ENCODE measurements at places on chromosomes 7 and 10.

GRCh38 chr10:46277840-46278239 lies 9.0 kb upstream of the ANTXRL start:
- DNase-seq: no peak

- DNase-seq: no peak
These were observed 2.7 kb downstream of the FOXP2 start for GRCh38 chr7:114417290-114417689.

- no peak for DNase-seq
These were observed 14.5 kb upstream of the GGCT start for GRCh38 chr7:30519122-30519521.

GRCh38 chr7:134465491-134465890 lies 6.6 kb upstream of the AKR1B1 start:
- no peak for DNase-seq

GRCh38 chr10:115773832-115774231 lies 499.2 kb downstream of the GFRA1 start:
- no peak for DNase-seq

GRCh38 chr10:34181553-34182300 lies 633.4 kb downstream of the PARD3 start:
- peak; percentile 76 for DNase-seq

DNA sequence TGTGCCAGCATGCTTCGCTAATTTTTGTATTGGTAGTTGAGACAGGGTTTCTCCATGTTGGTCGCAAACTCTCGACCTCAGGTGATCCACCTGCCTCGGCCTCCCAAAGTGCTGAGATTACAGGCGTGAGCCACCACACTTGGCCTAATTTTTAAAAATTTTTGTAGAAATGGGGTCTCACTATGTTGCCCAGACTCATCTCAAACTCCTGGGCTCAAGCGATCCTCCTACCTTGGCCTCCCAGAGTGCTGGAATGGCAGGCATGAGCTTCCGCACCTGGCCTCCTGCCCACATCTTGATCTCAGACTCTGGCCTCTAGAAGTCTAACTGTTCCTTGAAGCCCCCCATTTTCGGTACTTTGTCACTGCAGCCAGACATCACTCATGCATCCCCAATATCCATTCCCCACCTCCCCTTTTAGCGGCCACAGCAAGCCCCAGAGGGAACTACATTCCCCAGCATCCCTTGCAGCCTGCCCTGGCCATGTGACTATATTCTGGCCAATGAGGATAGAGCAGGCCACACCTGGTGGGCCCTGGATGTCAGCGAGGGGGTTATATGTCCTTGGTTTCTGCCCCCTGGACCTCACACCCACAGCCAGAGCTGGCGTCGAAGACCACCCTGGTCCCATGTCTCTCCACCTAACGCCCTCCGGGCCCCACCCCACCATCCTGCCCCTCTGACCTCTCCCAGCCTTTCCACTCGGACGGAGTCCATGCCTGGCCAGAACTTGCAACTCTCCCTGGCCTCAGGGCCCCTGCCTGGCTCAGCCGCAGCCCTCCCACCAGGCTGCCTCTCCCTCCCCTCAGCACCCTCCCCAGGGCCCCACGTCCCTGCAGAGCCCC lies 33.8 kb downstream of the MICALL2 start:
- no peak for DNase-seq

DNA sequence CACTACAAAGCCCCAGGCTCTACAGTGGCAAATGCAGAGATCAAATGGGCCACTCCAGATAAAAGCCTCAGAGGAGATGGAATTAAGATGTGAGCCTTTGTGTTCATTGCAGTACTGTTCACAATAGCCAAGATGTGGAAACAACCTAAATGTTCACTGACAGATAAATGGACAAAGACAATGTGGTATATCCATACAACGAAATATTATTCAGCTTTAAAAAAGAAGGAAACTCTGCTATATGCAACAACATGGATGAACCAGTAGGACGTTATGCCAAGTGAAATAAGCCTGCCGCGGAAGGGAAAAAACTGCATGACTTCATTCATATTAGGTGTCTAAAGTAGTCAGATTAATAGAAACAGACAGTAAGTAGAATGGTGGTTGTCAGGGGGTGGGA lies 170.5 kb upstream of the TBX20 start:
- no peak for DNase-seq

DNA sequence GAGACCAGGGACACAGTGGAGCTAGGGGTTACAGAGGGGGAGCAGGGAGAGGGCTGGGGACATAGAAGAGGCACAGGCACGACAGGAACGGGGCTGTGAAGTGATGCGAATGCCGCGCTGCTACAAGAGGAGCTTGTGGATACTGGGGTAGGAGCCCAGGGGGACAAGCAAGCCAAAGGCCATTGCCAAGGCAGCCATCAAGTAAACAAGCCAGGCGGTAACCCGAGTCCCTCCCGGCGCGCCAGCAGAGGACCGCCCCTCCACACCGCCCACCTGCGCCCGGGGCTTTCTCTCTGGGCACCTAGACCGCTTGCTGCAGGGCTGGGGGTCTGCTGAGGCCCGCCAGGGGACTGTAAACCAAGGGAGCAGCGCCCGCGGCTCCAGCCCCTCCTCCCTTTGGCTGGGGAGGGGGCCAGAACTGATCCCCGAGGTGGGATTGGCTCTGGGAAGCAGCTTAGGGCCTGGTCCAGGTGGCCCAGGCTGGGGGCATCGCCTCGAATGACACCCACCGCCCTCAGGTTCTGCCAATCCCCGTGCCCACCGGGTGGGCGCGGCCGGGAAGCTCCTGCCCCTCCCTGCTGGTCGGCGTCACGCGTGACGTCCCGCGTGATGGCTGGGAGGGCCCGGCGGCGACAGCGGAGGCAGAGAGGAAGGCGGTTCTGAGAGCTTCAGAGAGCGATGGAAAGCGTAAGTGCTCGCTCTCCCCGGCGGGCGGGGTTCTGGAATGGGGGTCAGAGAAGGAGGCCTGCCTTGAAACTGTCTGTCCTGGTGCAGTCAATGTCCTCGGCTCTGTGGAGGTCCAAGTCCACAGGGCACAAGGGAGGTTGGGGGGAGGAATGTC lies 982 bp downstream of the SFXN3 start:
- DNase-seq: peak; percentile 71

- no peak for DNase-seq
These were observed 4.4 kb upstream of the HOXA11 start for GRCh38 chr7:27189295-27189996.

- DNase-seq: no peak
These were observed 14.7 kb downstream of the GRID2IP start for GRCh38 chr7:6536262-6537260.

DNA sequence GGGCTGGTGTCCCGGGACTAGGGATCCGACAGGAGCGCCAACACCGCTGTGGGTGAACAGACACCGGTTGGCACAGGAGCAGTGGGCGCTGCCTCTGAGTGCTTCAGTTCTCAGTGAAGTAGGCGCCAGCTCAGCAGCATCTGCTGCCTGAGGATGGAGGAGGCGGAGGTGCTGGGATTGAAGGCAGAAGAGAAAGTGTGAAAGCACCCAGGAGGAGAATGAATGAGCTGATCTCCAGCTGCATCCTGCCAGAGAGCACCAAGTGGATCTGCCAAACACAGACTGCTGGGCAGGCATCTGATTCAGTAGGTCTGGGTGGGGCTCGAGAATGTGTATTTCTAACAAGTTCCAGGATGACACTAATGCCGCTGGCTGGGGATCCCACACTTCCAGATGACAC lies 74.5 kb downstream of the LANCL2 start:
- DNase-seq: peak; percentile 60

GRCh38 chr10:85513436-85513835 lies 853.2 kb downstream of the GRID1 start:
- DNase-seq: no peak

DNA sequence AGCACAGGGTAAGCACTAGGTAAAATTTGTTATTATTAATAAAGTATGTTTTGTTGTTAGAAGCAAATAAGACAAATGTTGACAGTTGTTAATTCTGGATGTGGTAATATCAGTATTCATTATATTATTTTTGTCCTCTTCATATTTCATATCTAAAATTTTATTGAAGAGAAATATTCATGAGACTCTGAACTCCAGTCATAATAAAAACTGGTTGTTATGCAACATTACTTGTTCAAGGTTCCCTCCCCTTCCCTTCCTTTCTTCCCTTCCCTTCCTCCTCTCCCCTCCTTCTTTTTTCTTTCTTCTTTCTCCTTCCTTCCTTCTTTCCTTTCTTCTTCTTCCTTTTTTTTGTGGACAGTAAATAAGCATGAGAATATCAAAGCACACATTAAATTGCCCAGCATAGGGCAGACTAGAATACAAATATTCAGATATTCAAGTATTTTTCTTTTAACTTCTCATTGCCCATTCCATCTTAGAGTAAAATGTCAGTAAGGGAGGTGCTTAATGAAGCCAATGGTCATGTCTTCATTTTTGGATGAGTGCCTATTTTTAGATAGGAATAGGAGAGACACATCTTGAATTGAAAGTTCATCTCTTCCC lies 245.0 kb downstream of the INHBA start:
- DNase-seq: no peak

GRCh38 chr7:4066206-4066605 lies 615.9 kb upstream of the FOXK1 start:
- no peak for DNase-seq

DNA sequence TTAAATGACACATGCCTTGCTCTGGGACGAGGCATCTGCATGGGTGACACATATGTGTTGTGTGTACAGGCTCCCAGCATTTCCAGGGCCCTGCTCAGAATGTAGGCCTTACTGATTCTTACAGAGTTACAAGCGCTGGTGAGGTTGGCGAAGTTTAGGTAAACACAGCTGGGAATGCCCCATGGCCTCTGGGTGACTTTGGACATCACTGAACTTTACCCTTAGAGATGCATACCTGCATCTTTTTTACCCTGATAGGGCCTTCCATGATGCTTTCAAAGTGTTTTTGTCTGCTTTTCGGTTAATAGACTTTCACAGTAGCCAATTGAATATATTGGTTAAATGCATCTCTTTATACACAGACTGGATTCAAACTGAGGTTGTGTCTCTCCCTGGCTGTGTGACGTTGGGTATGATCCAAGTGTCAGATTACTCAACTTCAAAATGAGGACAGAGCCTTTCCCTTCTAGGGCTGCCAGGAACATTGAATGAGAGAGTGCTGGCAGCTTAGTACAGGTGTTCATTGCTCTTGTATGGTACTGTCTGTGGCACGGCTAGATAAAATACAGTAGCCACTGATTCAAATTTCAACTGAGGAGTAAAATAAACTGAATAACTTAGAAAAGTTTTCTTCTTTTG lies 29.5 kb downstream of the EGFR start:
- no peak for DNase-seq

DNA sequence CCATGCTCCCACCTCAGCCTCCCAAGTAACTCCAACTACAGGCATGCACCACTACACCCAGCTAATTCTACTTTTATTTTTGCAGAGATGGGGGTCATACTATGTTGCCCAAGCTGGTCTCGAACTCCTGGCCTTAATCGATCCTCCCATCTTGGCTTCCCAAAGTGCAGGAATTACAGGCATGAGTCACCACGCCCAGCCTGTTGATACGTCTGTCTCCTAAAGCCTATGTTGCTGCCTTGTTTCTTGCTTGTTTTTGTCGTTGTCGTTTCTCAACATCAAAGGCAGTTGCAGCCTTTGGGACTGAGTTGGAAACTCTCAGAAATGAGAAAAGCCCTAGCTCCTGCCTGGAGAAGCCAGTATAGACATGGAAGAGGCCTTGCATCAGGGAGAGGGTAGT lies 49.9 kb downstream of the SORBS1 start:
- no peak for DNase-seq

- no peak for DNase-seq
These were observed 26.6 kb downstream of the ANLN start for GRCh38 chr7:36416251-36416650.

DNA sequence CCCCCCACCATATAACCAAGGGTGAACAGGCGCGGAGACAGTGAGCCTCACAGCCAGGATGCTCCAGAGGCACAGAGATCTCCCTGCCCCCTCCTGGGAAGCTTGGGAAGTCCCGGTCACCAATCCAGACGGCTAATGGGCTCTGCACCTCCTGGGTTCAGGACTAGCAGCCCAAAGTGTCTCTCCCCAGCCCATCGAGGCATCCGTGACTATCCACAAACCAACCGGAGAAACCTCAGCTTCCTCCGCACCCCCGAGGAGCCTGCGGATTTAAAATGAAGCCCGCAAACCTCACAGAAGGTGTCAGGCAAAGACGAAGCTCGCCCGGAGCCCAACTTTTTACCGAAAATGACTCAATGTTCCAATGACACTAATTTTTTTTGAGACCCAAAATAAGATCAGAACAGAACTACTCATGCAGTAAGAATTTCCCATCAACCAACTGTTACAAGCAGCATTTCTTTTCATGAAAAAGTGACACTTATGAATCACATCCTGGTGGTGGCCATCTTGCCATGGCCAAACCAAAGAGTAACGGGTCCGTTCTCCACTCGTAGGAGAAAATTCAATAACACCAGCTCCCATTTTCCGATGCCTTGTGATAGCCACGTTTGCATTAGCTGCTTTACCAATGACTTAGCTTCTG lies 6.0 kb downstream of the PDGFA start:
- DNase-seq: peak; percentile 50

DNA sequence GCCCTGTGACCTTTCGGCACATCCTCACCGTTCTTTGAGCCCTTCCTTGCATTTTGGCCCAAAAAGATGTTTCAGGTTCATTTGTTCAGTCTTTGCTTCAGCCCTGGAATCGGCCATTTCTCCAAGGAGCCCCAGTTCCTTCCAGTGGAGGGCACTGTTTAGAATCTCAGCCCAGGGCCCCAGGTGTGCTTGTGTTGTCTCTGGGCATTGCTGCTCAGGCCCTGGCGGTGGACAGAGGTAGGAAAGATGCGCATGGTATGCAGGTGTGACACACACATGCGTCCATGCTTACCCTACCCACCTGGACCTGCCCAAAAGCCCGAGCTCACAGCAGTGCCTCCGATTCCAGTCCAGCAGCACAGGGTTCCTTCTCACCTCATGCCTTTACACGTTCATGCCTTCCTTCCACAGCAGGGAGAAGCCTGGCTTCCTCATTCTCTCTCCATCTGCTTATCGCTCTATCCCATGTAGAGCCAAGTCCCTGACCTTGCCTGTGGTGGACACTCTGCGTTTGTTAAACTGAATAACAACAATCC lies 70.6 kb downstream of the LHPP start:
- no peak for DNase-seq

All from AG10803 (cell line).